Naive thymus-derived CD4-positive, alpha-beta T cell (primary cell): ENCODE measurements at places on chromosomes 16 and 17. TPM values are rescaled to one million over a fixed set of nuclear protein-coding genes. Genes with fewer than 3 reads are reported as not detected.

HSF4 gene
- 9.9 TPM for total RNA-seq

ZMYND15 gene
- 0.30 TPM for total RNA-seq

NPIPB9 gene
- 5.2 TPM for total RNA-seq

ATP2A3 gene
- 237 TPM for total RNA-seq

TBC1D3K gene
- not detected in 2 replicates for total RNA-seq

KRT32 gene
- total RNA-seq, result not detected

- DNase-seq, result no peak
Observed at GRCh38 chr17:8975091-8975725, 9.7 kb upstream of the PIK3R5 start.

DNA sequence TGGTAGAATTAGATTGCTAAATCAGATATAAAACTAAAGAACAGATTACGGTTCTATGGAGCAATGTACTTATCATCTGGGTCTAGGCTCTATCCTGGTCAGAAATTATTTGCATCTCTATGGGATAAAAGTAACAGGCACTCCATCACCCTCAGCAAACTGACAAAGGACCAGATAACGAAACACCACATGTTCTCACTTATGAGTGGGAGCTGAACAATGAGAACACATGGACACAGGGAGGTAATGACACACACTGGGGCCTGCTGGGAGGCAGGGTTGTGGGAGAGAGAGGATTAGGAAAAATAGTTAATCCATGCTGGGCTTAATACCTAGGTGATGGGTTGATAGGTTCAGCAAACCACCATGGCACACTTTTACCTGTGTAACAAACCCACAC, 61.9 kb downstream of the MPHOSPH6 start:
- DNase-seq, result no peak

GRCh38 chr16:85066346-85066885, 38.8 kb downstream of the KIAA0513 start:
- DNase-seq, result no peak

GRCh38 chr17:35930211-35931065, at the start of gene RDM1:
TSS of gene RDM1 (minus strand) at chr17:35930773. CDS start at chr17:35930727, 46 bp downstream.
- DNase-seq, result peak; percentile 70
